ENCODE measurements at places on chromosomes 6 and 20.

GRCh38 chr20:6740096-6740495 is 27.4 kb upstream of the BMP2 start:
- no peak for DNase-seq

GRCh38 chr20:53238121-53238660 is 266.0 kb downstream of the TSHZ2 start:
- no peak for DNase-seq

DNA sequence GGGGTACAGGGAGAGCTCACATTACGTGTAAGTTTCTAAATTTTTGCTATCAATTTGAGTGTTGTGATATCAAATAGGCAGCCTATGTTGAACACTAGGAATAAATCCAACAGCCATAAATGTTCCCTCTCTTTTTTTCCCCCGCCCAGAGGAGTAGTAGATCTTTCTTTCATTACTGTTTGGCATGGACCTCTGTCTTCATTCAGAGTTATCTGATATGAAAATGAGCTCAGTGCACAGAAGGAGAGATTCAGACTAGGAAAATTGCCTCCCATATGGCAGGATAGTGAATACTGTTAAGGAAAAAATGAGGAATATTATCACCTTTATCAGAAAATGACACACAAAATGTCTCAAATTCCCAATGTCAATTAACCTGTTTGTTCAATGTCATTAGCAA is 110.0 kb upstream of the EYS start:
- DNase-seq = no peak

- peak; percentile 34 for DNase-seq
Measured at GRCh38 chr20:63215101-63216040, 560 bp downstream of the YTHDF1 start.

DNA sequence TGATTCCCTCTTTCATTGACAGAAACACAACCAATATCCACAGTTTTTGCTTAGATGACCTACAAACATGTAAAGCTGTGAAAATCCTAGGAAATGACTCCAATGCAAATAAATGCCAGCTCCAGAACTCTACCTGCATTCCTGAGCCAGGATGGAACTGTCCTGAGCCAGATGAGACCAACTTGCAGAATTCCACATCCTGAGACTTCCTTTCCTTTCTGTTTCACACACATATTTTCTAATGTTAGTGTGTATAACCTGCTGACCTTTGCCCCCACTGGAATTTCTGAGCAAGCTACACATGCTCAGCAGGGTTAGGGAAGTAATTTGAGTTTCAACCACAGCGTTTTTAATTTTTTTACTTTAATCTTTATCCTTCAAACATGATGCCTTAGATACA is 69.6 kb upstream of the ADGRF1 start:
- peak; percentile 30 for DNase-seq

GRCh38 chr20:50920997-50921396 is 10.2 kb downstream of the ADNP start:
- DNase-seq = no peak

DNA sequence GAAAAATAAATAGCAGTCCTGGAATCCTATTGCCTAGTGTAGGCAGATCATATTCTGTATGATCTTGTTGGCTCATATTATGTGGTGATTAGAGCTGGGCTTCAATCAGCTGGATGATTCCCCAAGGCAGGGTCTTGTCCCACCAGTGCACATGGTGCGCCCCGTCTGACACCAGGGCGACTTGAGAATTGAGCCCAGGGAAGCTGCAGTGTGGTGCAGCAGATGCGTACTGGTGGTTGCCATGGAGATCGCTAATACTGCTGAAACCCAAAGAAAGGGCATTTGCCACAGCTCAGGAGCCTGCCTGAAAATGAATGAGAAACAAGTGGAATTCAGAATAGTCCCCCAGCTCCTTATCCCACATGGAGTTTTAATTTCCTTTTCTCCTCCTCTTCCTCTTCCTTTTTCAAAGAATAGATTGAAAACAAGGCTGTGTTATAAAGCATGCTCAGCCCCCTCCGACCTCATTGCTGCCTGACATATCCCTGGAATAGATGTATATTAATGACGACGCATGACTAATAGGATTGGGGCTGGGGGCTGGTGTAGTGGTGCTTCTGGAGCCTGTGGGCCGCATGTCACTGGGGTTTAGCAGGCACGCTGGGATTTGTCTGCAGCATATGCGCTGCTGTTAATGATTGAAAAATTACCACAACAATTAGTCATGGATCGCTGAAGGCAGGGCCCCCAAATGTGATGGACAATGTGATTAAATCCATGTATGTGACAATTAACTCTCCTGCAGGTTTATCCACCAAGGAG is 210.5 kb downstream of the FARS2 start:
- no peak for DNase-seq

DNA sequence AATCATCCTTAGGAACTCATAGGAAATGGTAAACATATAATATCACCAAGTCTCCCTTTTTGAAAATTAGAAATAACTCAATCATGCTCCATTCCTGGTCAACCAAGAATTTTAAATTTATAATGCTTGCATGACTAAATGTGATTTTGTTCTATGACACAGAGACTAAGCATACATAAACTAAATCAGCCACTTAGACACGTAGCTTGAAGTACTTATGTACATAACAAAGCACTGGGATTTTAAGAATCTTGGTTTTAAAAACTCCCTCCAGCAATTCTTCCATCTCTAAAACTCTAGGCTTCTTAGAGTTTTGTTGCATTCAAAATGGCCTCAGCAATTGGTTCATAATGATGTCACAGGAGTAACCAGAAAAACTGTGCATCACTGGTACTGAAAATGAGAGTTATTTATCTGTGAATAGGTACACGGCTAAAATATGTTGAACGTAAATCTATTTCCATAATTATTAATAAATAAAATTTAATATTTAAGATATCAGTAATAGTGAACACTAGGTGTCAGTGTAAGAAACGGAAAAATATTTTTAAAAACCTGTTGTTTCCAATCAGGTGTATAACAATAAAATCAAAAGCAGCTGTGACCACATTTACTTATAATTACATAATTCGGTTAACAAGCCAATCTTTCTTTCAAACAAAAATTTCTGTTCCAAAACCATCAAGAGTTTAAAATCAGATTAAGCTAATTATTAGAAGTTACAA is 241.6 kb upstream of the RUNX2 start:
- DNase-seq = no peak

- DNase-seq = no peak
Measured at GRCh38 chr6:1622851-1623768, 13.4 kb downstream of the FOXC1 start.

- peak; percentile 60 for DNase-seq
Measured at GRCh38 chr6:158955255-158955654, 44.7 kb downstream of the RSPH3 start.

DNA sequence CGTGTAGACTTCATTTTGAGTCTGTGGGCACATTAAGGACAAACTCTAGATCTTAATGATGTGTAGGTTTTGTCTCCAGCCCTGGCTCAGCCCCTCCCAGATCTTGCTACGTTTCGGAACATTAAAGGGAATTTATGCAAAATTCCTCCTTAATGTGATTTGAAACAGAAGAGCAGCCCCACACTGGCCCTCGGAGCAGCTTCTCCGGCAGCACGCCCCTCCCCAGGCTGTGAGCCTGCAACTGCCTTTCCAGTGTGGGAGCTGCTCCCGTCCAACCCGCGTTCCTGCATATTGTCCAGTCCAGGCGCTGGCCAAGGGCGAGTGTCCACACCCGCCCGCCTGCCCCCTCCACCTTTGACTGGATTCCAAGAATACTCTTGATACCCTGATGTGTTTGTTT is 257.2 kb downstream of the TAF4 start:
- DNase-seq = no peak

GRCh38 chr6:107115695-107116327 is 496 bp upstream of the BEND3 start:
- DNase-seq = peak; percentile 21

DNA sequence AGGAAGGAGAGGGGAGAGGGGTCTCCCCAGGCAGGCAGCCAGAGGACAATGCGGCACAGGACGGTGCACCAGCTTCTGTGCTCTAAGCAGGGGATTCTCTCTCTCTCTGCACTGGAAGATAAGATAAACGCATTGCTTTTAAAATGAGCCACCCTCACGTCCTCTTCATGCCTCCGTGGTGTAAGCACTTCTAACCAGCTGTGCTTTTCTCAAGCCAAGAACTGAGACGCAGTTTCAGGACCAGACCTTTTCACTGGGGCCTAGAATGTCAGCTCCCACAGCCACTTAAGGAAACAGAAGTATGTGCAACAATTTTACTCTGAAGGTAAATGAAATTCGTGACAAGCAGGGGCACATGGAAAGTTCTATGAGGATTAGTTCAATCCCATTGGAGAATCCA is 82.4 kb downstream of the PSMB1 start:
- no peak for DNase-seq

GRCh38 chr20:61801065-61801360 is 264.7 kb downstream of the TAF4 start:
- DNase-seq = no peak

DNA sequence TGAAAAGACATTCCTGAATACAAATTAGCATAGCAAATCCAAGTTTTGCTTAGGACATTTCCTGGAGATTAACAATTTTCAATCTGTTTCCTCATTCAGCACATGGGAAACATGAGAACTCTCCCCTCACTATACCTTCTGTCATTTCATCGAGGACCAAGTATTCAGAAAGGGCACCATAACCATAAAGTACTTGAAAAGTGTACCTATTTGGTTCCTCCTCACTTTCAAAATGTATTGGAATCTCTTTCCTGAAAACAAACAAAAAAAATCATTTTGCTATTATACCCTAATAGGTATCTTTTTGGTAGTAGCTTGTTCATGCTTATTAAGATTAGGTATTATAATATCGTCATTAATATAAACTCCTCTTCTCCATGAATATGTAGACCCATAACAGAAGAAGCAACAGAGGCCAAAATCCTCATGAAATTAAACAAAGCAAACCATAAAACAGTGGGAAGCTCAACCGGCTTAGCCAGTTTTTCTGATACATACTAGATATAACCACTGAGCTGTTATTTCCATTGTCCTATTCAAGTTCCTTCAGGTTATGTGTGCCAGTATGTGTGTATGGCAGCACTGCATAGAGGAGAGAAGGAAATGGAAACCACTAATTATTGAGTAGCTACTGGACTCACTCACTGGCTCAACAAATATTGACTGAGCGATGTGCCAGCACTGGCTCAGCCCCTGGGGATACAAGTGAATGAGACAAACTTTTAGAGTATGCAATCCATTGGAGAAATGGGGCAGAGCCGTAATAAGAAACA is 274.0 kb downstream of the MAFB start:
- DNase-seq = no peak

DNA sequence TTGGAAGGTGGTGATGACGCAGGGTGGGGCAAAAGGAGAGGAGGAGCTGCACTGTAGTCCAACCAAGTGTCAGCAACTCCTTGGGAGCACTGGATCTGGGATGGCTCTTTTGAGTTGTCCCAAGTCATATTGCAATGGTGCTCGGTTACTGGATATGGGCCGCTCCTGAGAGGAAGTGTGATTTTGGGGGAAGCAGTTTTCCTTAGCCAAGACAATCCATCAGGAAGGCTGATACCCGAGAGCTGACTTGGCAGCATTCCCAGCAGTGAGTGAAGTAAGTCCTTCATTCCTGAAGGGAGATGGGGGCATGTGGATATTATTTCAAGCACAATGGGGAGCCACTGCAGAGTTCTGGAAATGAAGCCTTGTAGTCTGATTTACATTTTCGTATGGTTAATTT is 354.1 kb downstream of the RFPL4B start:
- DNase-seq = no peak

DNA sequence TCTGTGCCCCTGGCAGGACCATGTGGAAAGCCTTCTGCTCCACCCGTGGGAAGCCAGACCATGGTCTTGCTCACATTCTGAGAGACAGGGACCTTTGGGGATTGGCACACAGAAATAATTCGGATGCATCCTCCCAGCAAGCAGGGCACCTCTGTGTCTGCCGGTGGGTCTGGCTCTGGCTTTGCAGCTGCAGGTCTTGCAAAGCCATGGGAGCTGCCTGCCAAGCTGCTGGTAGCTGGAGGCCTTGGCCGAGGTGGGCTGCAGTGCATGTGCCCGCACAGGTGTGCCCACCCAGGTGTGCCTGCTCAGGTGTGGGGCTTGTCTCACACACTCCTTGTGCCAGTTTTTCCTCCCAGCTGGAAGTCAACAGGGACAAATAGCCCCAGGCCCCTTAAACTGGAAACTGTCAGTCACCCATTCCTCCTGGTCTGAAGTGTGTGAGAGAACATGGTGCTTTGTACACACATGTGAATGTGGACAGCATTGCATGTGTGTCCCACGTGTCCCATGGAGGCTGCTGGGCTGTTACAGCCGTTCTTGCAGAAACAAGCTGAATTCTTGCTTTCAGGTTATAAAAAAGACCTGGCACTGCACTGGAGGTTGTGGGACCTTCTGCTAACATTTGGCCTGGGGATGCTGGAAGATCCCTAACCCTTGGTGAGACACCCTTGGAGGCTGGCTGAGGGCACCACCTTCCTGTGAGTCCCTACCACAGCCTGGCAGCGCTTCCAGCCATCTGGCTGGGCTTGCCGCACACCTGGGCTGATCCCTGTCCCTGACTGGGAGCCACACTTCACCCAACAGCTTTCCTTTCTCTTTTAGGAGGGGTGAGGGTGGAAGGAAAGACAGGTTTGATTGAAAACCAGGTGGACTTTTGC is 54.9 kb upstream of the SMOC2 start:
- no peak for DNase-seq

DNA sequence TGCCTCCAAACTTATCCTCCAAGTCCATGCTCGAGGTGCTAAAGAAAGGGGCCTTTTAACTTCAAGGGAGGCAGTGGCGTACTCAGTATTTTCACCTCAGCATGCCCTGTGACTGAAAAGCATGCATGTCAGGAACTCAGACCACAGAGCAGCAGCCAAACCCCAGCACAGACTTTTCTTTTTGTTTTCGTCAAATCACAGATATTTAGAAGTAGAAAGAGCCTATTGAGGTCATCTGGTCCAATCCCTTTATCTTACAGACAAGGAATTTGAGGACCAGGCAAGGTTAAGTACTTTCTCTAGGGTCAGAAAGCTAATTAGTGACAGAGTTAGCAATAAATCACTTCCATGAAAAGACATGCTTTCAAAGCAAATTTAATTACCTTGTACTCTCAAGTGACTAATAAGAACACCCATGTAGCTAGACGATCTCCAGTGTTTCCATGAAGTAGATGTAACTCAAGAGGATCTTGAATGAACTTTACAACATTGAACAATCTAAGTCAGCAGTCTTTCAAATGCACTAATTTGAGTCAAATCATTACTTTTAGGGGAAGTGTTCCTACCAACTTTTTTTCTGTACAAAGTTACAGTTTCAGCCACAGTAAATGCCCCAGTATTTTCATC is 35.9 kb downstream of the MOXD1 start:
- DNase-seq = no peak

- no peak for DNase-seq
Measured at GRCh38 chr6:134531611-134532010, 213.7 kb upstream of the SGK1 start.

DNA sequence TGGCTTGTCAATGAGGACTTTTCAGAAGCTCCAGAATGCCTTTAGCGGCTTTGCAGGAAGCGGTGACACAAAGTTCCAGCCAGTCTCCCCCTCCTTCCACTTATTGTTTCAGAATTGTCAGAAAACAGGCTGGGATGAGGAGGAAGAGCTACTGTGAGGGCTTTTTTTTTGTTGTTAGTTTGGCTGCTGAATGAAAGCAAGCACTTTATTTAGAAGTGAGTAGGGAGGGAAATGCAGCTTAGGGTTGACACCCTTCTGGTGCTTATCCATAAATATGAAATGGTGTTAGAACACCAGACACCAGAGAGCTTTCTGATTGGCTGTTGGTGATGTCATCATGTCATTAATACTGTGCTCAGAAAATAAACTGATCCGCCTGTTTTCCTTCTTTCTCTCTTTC is 251.5 kb downstream of the SOX4 start:
- no peak for DNase-seq

GRCh38 chr6:105807905-105808304 is 278.2 kb upstream of the PRDM1 start:
- DNase-seq = no peak

GRCh38 chr6:34084591-34085290 is 61.1 kb downstream of the GRM4 start:
- DNase-seq = no peak

Measured in suppressor macrophage (primary cell).